Anterior cingulate cortex (tissue), 58 donors: ENCODE measurements at places on chromosomes 1 and 21.
A peak's percentile ranks its signal among the peaks of the same experiment; 100 is the strongest.

DNA sequence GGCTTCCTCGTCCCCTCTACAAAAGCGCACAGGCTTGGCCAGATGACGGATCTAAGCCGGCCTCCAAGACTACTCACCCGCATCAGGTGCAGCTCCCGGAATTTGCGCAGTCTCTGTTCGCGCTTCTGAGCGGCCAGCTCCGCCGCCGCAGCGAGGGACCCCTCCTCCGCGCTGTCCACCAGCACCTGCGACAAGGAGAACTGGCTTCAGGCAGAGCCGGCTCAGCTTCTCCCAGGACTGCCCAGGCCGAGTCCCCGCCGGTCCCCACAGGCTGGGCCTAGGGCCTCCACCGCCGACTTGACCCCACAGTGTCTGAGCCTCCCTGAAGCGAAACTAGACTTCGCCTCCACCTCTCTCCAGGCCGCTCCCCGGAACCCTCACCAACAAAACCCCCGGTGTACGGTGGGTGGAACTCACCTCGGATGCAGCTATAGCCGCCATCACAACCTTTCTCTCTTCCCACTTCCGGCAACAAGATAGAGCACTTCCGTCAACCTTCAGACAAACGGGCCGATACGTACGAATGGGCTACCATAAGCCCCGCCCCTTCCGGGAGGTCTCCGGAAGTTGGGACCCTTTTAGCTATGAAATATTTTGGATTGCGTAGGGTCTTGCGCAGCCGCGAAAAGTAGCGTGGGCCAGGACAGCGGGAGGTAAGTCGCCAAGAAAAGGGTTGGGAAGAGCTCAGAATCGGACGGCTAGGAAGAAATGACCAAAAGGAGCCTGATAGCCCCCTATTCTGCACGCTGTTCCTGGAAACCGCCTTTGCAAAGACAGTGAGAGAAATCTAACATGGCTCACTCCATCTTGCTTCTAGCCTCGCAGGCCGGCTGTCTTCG is at the start of gene SYF2:
Gene SYF2, minus strand, starts transcription at position 476 of the 839 bp plus-strand sequence. Its CDS starts 35 bp downstream, at position 441.
- peak; percentile 78 for DNase-seq

DNA sequence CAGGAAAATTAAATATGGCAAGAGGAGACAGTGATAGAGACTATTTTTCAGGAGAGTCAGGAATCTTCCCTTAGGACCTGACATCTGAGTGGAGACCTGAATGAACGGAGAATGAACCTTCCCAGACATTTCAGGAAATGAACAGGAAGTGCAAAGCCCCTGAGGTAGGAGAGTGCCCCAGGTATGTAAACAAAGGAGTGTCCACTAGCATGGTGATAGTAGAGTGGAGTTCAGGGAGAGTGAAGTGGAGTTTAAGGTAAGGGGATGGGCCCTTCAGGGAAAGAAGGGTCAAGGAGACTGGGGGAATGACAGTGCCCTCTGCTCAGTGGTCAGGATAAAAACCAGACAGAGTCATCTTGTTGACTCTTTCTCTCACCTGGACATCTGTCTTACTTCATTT is 19.3 kb downstream of the MYBPH start:
- no peak for DNase-seq

GRCh38 chr1:234954613-234955012 is 174.0 kb downstream of the TOMM20 start:
- DNase-seq = no peak

- no peak for DNase-seq
These were observed 100.8 kb upstream of the DSCAM start for GRCh38 chr21:40947713-40948112.

GRCh38 chr21:30194701-30195299 is 21.1 kb downstream of the CLDN8 start:
- no peak for DNase-seq

- no peak for DNase-seq
These were observed 136.7 kb upstream of the ETV3 start for GRCh38 chr1:157274698-157275534.

DNA sequence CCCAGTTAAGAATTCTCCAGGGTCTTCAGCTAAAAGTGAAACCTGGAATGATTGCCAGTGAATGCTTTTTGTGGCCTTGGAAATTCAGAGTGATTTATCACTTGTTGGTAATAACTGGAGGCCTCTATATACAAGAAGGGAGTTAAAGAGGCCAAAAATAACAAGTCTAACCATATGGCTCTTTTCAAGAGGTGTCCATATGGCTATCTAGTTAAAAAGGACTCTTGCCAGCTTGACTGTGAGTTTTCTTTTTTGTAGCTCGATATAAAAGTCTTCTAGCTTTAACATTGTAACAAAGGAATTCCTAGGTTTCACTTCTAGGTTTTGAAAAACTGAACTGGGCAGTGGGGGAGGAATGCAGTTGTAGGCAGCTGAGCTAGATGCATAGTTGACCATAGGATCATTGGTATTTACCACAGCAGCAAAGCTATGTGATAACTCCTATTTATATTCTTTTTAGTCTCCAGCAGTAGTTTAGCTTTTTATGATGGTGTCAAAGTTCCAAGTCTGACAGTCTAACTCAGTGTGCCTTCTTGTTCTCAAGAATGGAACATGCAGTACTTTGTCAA is 44.4 kb downstream of the CACHD1 start:
- no peak for DNase-seq

- DNase-seq = no peak
These were observed 4.1 kb downstream of the MRPL9 start for GRCh38 chr1:151759241-151759640.

DNA sequence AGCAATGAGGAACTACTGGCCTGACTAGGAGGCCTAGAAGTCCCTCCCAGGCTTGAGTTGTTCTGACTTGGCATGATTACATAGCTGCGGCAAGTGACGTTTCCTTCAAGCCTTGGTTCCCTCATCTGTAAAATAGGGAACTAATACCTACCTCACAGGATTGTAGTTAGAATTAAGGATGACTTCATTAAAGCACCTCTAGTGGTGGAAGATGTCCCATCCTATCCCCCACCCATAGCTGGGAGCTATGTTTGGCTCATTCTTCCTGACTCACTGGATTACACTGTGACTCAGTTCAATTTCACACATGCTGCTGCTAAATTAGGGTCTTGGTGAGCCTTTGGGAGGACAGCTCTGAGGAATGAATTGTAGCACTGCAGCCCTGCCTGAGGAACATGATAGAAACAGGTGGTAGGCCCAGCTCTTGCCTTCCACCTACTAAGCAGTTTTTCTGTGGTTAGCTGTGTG is 6.0 kb upstream of the SHISA4 start:
- peak; percentile 23 for DNase-seq

DNA sequence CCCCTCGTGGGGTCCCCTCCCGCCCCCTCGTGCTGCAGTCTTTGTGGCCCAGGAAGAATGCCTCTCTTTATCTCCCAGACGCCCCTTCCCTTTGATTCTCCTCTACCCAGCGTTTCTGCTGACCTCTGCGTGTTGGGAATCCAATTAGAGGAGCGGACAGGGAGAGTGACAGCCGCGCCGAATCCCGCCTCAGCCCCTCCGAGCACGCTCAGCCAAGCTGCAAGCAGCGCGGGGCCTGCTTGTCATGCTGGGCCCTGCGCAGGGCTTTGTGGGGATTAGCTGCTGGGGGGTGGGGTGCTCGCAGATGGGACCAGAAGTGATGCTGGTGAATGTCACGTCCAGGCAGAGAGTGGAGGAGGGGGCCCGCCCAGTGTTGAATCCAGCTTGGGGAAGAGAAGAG is 91.1 kb downstream of the EPHB2 start:
- no peak for DNase-seq

DNA sequence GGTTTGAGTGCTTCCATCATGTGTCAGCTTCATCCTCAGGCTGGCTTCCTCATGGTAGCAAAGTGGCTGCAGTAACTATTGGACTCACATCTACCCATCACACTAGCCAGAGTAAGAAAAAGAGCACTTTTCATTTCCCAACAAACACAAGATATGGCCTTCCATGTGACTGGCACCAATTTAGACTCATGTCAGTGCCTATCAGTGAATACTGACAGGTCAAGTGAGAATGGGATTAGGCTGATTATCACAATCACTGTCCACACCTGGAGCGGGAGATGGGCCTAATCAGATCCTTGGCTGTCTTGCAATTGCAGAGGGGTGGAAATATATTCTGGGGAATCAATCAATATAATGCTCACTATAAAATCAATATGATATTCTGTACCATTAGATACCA is 2.9 kb upstream of the RABGAP1L start:
- DNase-seq = no peak

DNA sequence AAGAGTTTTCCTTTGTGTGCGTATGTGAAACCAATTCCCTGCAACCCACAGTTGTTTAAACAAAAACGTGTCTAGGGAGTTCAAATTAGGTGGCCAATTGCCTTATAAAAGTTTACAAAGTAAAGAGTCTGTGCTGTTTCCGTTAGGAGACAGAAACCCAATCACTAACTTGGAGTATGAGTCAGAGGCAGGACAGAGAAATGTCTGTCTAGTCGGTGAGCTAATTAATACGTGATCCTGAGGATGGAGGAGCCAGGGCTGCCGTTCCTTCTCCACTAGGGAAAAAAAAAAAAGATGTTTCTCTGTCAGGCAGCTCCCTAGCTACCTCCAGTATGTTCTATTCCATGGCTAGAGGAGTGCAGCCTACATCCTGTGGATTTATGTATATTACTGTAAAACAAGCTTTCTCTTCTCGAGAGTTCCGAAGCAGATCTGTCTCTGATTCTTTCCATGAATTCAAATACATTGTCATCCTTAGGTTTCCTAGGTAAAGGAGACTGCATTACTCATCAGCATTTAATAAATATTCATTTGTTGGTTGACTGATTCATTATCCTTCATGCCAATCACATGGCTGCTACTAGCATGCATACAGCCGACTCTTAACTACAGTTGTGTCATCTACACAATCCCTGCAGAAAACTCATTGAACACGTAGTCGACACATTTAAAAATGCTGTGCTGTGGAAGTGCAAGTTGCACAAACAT is 430.6 kb downstream of the KIF26B start:
- no peak for DNase-seq

- no peak for DNase-seq
These were observed 190.6 kb downstream of the FMN2 start for GRCh38 chr1:240282061-240282830.

GRCh38 chr1:150420560-150421265 is 56.8 kb downstream of the RPRD2 start:
- DNase-seq = no peak

- DNase-seq = no peak
These were observed 105.8 kb downstream of the TBX19 start for GRCh38 chr1:168386492-168386891.

DNA sequence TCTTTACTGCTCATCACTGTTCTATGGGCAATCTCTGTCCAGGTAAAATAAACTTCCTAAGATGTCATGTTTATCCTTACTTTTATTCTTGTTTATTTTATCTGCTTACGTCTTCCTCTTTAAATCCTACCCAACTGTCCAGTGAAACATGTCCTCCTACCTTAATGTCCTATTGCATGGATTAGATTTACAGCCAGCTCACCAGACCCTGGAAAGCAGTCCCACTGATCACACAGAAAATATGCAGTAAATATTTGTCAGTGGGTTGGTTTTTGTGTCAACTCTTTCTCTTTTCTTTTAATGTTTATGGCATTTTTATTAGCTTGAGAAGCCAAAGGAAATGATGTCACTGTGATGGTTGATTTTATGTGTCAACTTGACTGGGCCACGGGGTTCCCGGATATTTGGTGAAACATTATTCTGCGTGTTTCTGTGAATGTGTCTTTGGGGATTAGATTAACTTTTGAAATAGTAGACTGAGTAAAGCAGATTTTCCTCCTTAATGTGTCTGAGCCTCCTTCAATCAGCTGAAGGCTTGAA is 258.3 kb downstream of the SRGAP2C start:
- no peak for DNase-seq

- no peak for DNase-seq
These were observed 72.1 kb downstream of the LMX1A start for GRCh38 chr1:165284454-165284853.

GRCh38 chr1:9589144-9589718 is 520 bp downstream of the TMEM201 start:
- no peak for DNase-seq

DNA sequence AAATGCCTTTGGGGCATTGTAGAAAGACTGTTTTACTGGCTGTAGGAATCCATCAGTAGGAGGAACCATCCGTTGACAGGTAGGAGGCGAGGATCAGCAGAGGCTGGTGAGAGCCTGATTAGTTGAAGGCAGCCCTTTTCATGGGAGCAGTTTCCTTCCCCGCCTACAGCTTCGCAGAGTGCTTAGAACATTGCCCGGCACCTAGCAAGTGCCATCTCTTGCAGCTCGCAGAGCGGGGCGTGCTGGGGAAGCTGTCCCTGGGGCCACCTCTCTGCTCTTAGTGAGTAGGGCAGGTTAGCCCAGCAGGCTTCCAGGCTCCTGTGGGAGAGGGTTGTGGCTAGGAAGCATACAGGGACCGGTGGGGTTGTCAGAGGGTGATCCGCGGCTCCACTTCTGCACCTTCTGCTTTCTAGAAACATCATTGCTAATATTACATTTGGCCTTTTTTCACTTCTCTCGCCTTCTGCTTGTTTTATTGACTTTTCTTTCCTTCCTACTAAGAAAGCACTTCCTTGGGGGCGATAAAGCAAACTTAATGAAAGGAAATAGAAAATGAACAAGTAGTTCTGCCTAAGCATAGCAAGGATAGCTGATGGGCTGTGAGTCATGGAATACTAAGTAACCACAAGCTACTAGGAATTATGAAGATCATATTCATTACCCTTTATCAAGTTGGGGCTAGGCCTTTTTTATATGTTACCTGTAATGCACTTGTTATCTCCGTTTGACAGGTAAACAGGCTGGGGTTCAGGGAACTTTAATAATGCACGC is 176.7 kb downstream of the GALNT2 start:
- DNase-seq = no peak

DNA sequence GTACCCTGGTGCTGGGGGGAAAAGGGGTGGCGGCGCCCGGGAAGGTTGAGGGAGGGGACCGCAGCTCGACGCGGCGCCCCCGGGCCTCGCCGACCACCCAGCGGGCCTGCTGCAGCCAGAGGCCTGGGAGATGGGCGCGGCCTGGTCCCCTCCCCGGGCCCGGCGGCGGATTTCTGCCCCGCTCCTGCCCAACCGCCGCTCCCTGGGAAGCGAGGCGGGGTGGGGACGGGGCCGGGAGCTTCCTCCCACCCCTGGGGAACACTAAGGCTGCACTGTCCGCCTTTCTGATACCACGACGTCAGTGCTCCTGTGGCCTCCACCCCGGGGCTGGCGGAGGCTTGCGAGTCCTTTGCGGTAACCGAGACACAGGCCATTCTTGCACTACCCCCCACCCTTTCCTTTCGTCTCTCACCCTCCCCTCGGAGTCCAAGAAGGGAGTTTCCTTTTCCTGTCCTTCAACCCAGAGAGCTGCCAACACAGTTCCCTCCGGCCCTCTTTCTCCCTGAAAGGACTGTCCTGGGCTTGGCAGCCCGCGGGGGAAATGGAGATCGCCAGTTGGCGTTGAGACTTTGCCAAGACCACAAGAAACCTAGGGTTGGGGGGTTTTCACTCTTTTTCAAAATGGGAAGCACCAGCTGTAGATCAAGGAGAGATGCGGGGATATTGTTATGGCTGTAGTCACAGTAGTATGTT is 742 bp downstream of the SH3GLB1 start:
- peak; percentile 73 for DNase-seq

GRCh38 chr1:53061123-53061858 is 722 bp upstream of the PODN start:
- no peak for DNase-seq

GRCh38 chr21:27321791-27322190 is 354.9 kb upstream of the ADAMTS5 start:
- DNase-seq = no peak
